CD4-positive, alpha-beta T cell treated with Interleukin-6 for 4 hours (primary cell): ENCODE measurements at places on chromosomes 4 and X.

- no peak for DNase-seq
These were observed 131.7 kb upstream of the PCDH18 start for GRCh38 chr4:137664046-137664387.

DNA sequence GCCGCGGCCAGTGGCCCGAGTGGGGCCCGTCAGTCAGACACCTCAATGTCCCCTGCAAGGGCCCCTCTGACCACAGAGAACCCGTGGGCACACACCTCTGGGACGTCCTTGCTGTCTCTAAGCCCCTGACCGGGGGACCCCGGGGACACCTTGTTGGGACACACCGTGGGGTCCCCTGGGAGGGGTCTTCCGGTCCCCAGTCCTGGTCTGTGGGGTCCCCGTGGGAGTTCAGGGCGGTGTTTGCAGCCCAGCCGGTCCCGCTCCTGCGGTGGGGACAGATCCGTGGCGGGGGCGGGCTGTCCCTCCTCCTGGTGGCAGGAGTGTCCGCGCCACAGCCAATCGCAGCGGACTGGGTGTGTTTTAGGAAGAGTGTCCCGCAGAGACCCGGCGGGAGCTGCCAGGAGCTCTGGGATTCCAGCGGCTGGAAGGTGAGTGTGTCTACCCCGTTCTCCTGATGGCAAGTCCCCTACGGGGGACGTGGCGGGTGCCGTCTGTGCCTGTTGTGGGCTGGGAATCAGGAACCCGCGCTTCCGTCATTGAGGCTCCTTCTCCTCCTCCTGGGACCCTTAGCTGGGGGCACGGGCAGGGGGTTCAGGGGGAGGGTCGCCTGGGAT lies 5.1 kb upstream of the PLCXD1 start:
- DNase-seq, result peak; percentile 66

GRCh38 chr4:76960014-76960413 lies 10.5 kb downstream of the SEPTIN11 start:
- no peak for DNase-seq

GRCh38 chrX:103215425-103215991 lies 600 bp downstream of the BEX4 start:
- peak; percentile 54 for DNase-seq

GRCh38 chrX:138928737-138929459 lies 217.4 kb upstream of the FGF13 start:
- no peak for DNase-seq

DNA sequence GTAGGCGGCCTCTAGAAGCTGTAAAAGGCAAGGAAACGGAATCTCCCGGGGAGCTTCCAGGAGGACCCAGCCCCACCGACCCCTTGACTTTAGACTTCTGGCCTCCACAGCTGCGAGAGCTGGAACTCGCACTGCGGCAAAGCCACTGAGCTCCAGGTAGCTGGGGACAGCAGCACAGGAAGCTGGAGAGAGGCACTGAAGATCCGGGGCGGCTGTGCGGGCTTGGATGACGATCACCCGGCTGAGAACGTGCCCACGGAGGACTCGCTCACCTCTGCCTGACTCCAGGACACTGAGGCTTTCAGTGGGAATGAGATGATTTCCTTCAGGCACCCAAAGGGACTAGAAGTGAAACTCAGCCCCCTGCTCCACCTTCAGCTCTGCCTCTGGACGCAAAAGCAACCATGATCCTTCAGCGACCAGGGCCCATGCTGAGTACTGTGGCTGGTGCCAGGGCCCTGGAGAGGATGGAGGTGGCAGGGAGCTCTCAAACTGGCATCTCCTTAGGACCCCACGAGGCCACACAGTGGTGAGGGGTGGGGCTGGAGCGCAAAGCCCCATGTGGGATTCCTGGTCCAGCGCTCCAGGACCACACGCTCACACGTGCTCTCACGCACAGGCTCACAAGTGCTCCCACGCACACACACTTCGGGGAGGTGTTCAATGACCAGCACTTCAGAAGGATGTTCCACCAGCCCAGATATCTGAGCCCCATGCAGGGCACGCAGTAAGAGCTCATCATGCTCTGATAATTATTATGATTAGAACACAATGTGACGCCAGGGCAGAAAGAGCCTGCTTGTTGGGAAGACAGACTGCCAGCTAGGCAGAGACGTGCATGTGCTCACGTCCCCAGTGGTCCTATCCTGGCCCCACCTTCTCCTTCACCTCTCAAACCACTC lies 47.2 kb downstream of the ADRA2C start:
- no peak for DNase-seq

DNA sequence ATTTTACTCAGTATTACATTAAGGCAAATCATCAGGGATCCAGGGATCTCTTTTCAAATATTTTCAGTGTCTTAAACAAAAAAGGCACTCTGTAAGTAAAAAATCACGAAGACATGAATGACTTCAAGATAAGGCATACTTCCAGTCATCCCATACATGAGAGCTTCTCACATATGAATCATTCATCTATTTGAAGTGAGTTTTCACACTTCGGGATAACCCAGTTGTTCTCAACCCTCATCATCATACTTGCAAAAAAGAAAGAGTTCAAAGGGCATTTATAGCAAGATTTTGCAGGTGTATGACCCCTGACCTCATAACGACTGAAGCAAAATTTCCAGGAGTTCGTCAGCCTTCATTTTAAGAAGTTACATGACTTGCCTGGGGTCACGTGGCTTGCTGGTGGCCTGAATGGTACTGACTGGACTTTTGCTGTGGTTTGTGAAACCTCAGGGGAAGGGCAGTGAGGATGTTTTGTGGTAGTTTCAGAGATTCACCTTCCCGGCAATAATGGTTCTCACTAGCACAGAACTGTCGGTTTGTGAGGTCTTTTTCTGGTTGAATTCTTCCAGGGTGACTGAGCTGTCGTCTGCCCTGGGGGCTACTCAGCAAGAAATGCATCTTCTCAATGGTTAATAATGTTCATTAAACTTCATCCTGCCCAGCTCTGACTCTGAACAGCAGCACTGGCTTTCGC lies 115.8 kb upstream of the SHISA3 start:
- DNase-seq, result no peak
